MG63 (cell line): ENCODE measurements at places on chromosomes 2 and 18. TPM values are rescaled to one million over a fixed set of nuclear protein-coding genes. Genes with fewer than 3 reads are reported as not detected.

Gene CASP10
- total RNA-seq: 0.91 and 4.7 TPM in 2 replicates

Gene ACTR1B
- 21.4 and 37.1 TPM in 2 replicates for total RNA-seq

Gene SH2D6
- total RNA-seq: 0.76 and 1.2 TPM in 2 replicates

Gene RTTN
- 5.9 and 7.2 TPM in 2 replicates for total RNA-seq

Gene TRIM43
- total RNA-seq: not detected in 2 replicates

Gene VWA3B
- not detected in 2 replicates for total RNA-seq
